Iris pigment epithelial cell (primary cell): ENCODE measurements at places on chromosomes 7 and 10.

DNA sequence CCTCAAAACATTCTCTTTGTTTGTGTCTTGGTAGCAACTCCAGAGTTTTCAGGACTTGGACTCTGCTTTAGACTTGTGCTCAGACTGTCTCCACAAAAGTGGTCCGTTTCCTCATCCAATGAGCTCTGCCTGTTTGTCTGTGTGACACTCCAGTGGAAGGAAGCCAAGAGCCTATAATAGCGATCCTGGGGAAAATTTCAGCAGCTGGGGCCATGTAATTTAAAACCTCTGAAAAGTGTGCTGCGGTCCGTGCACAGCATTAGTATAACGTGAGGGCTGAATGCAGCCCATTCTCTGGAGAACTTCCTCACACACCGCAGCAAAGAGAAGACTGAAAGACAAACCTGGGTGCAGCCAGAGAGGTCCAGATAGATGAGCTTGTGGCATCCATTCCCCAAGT is at the start of gene LRRC17:
TSS of gene LRRC17 (plus strand) at position 259 of the 400 bp plus-strand sequence. CDS start 20,914 bp downstream, outside the sequence.
- DNase-seq: peak; percentile 95

- peak; percentile 43 for DNase-seq
Measured at GRCh38 chr10:114647545-114648138, 10.4 kb downstream of the ABLIM1 start.

GRCh38 chr10:90424730-90425129 is 433.1 kb downstream of the HTR7 start:
- DNase-seq: peak; percentile 77

DNA sequence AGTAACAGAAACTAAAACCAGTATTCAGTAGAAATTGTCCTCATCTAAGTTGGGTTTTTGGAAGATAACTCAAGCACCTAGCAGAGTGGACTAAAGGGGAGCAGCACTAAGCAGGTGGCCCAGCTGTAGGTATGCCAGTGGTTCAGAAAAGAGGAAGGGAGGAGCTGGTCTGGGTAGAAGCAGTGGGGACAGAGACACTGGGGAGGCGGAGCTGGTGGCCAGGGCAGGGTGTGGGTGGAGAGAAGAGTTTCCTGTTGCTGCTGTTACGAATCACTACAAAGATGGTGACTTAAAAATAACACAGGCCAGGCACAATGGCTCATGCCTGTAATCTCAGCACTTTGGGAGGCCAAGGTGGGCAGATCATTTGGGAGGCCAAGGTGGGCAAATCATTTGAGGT is 136.2 kb downstream of the WDR11 start:
- DNase-seq: no peak

DNA sequence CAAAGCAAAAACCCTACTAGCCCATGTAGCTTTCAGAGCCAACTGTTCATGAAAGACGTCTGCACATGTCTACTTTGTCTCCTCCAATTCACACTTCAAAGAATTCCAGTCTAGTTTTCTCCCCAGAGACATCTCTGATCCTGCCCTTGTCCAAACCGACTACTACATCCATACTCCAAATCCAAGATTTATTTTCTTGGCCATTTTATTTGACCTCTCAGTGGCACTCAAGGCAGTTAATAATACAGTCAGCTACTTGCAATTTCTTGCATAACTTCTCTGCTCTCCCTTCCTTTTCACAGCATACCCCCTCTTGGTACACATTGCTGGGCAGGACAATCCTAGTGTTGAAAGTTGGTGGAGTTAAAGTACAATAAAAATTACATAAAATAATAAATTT is 170.9 kb upstream of the INHBA start:
- no peak for DNase-seq

DNA sequence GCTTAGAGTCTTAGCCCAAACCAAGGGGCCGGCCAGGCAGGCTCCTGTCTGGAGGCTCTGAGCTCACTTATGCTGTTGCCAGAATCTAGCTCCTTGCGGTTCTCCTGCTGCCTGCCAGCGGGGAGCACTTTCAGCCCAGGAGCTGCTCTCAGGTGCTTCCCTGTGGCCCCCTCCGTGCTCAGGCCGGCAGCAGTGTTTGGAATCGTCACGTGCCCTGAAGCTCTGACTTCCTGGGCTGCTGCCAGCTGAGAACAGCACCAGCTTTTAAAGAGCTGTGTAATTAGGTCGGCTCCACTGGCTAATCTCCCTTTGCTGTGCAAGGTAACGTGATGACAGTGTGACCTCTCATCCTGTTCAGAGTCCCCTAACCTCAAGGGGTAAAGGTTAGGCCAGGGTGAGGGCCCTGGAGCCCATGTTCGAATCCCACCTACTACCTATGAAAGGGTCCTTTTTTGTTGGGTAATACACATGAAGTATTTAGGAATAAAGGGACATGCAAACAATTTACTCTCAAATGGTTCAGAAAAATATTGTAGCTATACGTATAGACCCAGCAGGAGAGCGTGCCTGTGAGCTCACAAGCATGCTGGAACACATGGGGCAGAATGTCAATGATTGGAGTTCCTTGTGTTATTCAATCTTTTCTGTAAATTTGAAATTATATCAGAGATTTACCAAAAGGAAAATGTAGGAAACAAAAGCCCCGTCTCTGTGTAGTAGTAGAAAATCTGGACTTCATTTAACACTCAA is 16.6 kb downstream of the ZNF862 start:
- DNase-seq: peak; percentile 47

- peak; percentile 59 for DNase-seq
Measured at GRCh38 chr10:103816431-103816830, 38.9 kb downstream of the SH3PXD2A start.
